CD4-positive, alpha-beta T cell treated with Interleukin-6 for 4 hours (primary cell): ENCODE measurements at places on chromosomes 5 and 9.
A peak's percentile ranks its signal among the peaks of the same experiment; 100 is the strongest.

DNA sequence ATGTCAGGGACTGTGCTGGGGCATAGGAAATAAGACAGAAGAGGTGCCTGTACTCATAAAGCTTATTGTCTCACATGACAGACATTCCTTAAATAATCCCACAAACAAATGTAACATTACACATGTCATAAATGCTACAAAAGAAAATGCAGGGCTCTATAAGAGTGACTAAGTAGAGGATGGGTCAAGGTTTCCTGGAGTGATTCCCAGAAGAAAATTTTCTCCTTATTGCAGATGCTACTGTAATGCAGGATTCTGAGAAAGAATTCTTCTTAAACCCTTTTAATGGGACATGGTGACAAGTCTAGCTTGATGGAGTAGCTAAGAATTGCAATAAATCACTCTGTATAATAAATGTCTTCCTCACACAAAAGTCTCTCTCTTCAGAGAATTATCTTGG is 55.7 kb downstream of the SH3TC2 start:
- DNase-seq: no peak

DNA sequence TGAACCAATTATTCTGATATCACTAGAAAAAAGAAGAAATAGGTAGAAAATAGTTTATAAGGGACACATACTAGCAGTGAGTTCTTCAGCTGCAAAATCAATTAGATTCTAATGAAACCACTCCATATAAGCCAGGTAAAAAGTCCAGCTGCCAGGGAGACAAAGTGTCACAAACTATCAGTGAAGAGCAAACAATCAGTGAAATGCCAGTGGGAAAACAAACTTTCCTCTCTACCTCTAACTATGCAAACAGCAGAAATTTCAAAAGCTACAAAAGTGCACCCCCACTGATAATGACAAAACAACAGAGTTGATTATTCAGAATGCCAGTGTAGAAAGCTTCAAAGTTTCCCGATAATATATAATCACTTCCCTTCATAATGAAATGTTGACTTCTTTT is 637.2 kb upstream of the ITGA1 start:
- no peak for DNase-seq

DNA sequence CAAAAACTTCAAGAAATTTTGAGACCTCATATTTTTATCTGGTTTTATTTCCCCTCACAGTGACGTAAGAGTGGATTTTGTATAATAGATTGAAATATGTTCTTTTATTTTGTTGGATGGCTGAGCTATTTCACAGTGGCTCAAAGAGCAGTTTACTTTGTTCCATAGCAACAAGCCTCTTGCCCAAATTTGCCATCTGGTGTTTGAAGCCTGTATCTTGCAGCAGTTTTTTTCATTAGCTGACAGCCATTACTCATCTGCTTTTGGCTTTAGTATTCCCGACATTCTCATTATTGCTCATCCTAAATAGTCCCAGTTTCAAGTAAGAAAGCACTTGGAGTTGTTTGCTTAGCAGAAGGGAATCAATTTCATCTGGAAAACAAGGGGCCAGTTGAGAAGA is 36.3 kb downstream of the GDA start:
- no peak for DNase-seq

DNA sequence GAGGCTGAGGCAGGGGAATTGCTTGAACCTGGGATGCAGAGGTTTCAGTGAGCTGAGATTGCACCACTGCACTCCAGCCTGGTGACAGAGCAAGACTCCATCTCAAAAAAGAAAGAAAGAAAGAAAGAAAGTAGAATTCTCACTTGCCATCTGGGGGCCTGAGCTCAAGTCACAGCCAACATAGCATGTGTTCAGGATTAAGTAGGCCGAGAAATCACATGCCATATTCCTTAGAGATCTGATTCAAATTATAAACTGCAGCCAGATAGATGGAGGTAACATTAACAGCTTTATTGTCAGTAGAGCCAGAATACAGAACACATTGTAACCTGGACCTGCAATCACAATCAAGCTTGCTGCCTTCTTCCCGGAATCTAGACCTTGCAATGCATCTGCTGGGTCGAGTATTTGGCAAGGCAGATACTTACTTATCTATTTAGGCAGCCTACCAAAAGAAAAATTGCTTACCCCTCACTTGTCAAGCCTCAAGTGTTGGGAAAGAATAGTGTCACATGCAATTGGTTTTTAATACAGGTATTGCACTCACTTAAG is 173.7 kb downstream of the CPLANE1 start:
- DNase-seq: no peak

DNA sequence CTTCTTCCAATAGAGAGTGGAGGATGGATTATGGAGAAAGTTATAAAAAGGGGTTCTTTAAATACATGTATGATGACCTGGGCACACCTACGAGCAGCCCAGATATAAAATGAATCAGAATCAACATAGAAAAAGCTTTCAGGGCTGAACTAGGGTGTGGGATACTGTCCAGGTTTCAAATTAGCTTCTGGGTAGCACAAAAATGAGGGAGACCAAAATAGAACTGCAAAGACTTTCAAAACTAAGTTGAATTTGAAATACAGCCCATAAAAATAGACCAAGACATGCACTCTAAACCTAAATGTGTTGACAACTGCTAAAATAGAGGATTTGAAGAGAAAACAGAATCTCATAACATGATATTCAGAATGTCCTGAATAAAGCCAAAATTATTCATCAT is 17.0 kb downstream of the ZNF484 start:
- no peak for DNase-seq

DNA sequence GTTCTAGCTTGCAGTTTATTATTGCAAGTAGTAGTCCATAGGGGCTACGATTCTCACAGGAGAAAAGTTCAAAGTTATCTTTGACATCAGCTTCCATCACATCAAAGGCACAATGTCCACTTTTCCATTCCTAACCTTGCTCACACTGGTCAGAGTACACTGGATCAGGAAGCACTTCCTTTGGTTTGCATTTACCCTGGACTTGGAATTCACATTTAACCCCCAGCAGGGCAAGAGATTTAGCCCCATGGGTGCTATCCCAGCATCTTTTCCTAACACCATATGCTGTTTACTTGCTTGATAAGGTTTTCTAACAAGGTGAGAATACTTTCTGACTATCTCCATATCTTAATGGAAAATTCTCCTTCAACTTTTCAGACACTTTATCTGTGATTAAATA is 55.6 kb upstream of the ASTN2 start:
- DNase-seq: no peak

DNA sequence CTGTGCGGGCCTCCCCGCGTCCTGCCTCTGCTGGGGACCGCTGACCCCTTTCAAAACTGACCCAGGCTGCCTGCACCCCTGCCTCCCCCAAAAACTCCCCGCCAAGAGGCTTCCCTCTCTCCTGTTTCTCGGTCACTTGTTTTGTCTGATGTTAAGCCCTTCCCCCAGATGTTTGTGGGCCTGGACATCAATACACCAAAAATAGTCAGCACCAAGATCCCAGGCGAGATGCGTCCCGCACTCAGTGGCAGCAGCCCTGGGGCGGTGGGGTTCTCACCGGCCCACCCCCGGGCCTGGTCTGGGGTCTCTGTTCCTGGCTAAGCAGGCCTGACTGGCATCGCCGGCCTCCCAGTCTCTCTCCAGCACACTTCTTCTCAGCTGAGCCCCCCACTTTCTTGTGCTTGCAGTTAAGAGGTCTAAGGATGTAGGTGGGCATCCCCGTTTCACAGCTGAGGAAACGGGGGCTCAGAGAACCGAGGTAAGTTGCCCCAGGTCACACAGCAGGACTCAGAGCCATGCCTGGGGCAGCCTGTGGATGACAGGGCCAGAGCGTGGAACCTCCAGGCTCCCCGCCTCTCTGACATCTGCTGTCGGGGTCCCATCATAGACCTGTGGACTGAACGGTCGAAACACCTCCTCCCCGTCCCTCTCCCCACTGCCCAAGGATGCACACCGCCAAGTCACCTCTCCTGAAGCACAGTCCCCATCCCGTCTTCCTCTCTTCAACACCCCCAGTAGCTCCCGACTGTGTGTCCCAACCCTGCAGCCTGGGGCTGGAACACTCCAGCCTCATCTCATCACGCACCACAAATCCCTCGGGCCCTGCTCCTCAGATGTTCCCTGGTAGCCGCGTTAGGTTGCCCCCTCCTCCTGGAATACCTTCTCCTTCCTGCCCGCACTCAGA is 16.8 kb downstream of the FIBCD1 start:
- no peak for DNase-seq

DNA sequence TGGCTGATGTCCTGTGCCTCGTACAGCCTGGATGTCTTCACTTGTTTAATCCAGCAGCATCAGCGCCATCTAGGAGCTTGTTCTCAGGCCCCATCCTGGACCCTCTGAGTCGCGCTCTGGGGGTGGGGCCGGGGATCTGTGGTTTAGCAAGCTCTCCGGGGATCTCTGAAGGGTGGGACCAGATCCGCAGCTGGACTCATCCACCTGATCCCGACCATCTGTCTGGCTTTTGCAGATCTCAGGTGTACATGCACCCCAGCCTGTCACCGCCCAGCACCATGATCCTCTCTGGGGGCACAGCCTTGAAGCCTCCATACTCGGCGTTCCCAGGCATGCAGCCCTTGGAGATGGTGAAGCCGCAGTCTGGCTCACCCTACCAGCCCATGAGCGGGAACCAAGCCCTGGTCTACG is 15.1 kb upstream of the POMT1 start:
- no peak for DNase-seq

- peak; percentile 13 for DNase-seq
Observed at GRCh38 chr9:76459694-76460635, 983 bp downstream of the GCNT1 start.

DNA sequence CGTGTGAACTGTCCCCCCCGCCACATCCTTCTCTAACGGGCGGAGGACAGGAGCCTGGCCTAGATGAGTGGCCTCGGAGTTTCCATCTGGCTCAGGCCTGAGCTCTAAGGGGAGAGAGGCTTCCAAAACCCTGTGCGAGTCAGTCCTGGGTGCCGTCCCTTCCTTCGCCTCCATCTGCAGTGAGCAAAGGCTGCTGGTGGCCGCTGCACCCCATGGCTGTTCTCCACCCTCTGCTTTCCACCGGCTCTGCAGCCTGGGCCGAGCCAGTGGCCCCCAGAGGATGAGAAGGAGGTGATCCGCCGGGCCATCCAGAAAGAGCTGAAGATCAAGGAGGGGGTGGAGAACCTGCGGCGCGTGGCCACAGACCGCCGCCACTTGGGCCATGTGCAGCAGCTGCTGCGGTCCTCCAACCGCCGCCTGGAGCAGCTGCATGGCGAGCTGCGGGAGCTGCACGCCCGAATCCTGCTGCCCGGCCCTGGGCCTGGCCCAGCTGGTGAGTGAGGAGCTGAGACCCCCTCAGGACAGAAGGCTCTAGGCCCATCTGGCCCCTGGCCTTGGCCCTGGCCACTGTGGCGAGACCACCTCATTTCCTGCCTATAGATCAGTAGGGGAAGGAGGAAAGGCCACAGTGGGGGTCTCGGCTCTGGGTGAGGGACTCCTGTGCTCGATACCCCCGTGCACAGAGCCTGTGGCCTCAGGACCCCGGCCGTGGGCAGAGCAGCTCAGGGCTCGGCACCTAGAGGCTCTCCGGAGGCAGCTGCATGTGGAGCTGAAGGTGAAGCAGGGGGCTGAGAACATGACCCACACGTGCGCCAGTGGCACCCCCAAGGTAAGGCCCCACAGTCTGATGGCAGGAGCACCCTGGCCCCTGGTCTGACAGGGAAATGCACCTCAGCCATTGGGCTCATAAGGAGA is 3.0 kb downstream of the PKN3 start:
- DNase-seq: no peak

DNA sequence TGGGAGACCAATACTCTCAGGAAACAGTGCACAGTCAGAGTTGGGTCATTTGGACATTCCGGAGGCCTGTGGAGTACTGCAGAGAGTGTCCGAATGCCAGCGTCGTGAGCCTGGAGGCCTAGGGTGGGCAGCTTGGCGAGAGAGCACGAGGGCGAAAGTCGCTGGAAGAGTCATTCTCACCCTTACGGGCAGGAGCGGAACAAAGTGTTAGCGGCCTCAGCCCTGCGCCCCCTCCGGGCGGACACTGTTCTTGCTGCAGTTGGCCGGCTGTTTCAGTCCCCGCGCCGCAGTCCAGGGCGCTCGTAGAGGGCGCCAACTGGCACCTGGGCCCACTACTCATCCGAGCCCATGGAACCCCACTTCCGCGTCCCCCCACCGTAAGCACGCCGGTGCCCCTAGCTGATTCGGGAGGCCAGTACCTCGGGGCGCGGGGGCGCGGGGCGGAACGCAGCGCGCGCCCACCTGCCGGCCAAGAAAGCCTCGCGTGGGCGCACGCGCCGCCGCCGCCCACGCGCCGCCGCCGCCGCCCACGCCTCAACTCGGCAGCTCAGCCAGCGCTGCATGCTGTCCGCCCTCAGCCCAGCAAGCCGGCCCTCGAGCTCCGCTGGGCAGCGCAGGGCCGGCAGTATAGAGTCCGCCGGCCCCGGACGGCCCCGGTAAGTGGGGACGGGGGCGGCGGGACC is 99.7 kb upstream of the CCL21 start:
- no peak for DNase-seq

GRCh38 chr5:171524466-171524865 is 105.0 kb downstream of the FGF18 start:
- no peak for DNase-seq
